ENCODE measurements at places on chromosomes 11 and 22. TPM values are rescaled to one million over a fixed set of nuclear protein-coding genes. Genes with fewer than 3 reads are reported as not detected.

Gene SLC22A8
- not detected for total RNA-seq

Gene VWCE
- 25.8 TPM for total RNA-seq

Gene MUS81
- total RNA-seq: 60.2 TPM

GRCh38 chr11:69773626-69774353 lies 1.4 kb downstream of the FGF4 start:
- DNase-seq: no peak
- no peaks in the 10 kb centered on the region for H3K36me3 ChIP-seq
- no peaks in the 10 kb centered on the region for H3K4me1 ChIP-seq
- H3K4me3 ChIP-seq: no peak overlapping the region
- H3K27ac ChIP-seq: no peak overlapping the region

DNA sequence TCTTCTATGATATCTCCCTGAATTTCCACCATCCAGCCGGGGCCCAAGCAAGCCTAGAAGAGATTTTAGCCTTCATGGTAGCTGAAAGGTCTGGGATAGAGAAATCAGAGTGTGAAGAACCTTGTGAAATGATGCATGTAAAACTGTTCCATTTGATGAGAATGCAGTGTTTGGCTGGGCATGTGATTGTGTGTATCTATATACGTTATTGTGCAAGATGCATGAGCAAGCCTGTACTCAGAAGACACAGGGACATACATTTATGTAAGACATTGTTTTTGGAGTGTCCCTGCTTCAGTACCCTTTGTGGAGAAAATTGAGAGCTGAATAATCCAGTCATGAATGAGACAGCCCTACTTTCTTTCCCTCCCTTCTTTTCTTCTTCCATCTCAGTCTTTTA lies 15.2 kb upstream of the OR52K2 start:
- no peak overlapping the region for H3K27ac ChIP-seq
- no peaks in the 10 kb centered on the region for H3K27me3 ChIP-seq

GRCh38 chr11:36620246-36620645 lies 22.2 kb upstream of the RAG2 start:
- H3K4me1 ChIP-seq: no peaks in the 10 kb centered on the region
- DNase-seq: no peak
- H3K36me3 ChIP-seq: no peaks in the 10 kb centered on the region
- H3K27me3 ChIP-seq: peaks cover 10% of the 10 kb centered on the region
- H3K27ac ChIP-seq: no peak overlapping the region
- no peak overlapping the region for H3K4me3 ChIP-seq

GRCh38 chr22:25142102-25142501 lies 57.6 kb upstream of the CRYBB3 start:
- no peak for DNase-seq
- H3K4me1 ChIP-seq: no peaks in the 10 kb centered on the region
- no peak overlapping the region for H3K4me3 ChIP-seq
- H3K36me3 ChIP-seq: peaks cover 4% of the 10 kb centered on the region
- no peak overlapping the region for H3K27ac ChIP-seq

- DNase-seq: no peak
- no peaks in the 10 kb centered on the region for H3K36me3 ChIP-seq
- no peak overlapping the region for H3K4me3 ChIP-seq
These were observed 31.4 kb upstream of the AQP11 start for GRCh38 chr11:77558380-77558779.

DNA sequence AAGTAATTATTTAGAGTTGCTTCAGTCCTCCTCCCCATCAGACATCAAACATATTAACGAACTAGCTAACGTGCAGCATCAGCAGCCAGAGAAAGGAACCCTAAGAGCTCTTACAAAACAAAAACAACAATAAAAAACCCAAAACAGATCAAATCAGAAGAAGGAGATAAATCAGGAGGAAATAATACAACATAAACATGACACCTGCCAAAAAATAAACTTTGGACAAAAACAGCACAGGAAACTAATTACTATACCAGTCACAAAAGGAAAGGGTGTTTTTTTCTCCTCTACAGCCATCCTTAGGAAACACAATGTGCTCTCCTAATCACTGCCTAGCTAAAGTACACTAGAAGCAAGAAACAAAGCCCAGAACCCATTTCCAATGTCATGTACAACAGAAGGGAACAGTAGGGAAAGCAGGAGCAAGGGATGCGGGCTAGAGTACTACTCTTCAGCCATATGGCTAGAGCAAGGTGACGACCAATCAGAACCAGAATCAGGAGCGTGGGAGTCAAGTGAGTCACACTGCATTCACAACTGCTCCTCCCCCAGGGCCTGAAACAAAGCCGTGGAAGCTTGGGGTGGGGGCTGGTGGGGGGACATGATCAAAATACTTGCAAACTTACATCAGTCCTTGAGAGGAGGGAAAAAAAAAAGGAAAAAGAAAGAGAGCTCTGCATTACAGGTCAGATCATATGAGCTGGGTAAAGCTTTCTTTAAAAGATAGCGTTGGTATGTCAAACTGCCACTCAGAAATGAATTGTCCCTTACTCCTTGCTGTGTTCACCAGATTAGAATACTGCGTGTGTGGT lies 60.4 kb downstream of the LARGE2 start:
- peak overlapping the region; percentile 20 for H3K4me3 ChIP-seq
- peaks cover 27% of the 10 kb centered on the region for H3K4me1 ChIP-seq
- no peaks in the 10 kb centered on the region for H3K27me3 ChIP-seq
- DNase-seq: peak; percentile 66
- peak overlapping the region; percentile 40 for H3K27ac ChIP-seq
